ENCODE measurements at places on chromosomes 4 and X.

DNA sequence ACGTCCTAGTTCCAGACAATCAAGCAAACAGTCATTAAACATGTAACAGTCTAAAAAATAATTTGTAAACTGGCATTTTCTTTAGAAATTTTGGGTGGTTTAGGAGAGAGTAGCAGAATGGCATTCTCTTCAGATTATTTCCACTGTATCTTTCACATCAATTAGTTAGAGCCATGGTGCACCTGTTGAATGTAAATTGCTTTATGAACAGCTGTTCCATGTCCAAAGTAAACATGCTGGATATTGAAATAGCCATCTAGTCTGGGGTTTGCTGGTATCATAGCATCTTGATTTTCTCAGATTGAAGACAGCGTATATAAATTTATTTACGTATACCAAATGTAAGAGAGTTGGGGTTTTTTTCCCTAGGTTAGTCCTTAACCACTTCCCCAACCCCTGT is 143.6 kb downstream of the RCHY1 start:
- no peak for DNase-seq

GRCh38 chrX:112678831-112679230 is 907 bp downstream of the LHFPL1 start:
- DNase-seq, result no peak

- DNase-seq, result no peak
Observed at GRCh38 chr4:145177906-145178538, 2.4 kb downstream of the OTUD4 start.

- DNase-seq, result no peak
Observed at GRCh38 chr4:96473246-96473645, 633.4 kb downstream of the PDHA2 start.

DNA sequence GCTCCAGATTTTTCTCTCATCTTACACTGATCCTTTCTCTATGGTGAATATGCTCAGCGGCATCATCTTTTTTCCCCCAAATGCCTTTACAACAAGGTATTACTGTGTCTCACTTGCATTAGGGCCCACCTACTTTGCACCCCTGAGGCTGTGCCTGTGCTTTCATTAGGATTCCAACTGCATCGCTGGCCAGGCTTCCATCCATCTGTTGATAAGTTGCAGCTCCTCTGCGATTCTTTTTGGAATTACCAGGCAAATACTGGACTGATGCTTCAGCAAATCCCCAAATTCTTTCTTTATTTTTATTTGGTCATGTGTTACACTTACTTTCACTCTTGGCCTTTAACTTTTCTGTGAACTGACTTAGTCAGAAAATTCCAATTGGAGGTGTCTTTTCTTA is 77.3 kb downstream of the AFF2 start:
- no peak for DNase-seq

DNA sequence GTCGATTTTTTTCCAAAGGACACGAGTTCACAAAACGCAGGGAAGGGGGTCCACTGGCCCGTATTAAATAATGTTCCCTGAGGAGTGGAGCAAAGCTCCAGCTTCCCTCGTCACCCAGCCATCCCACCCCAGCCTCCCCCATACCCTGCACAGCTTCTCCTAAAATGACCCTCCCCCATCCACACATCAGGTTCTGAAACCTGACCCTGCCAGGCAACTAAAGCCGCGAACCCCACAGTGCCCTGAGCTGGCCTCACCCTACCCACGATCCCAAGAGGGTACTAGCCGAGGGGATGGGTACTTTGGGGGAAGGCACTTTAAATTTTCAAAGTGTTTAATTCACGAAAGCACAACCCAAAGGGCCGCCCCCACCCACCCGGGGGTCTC is 634 bp downstream of the APOO start:
- DNase-seq, result no peak

DNA sequence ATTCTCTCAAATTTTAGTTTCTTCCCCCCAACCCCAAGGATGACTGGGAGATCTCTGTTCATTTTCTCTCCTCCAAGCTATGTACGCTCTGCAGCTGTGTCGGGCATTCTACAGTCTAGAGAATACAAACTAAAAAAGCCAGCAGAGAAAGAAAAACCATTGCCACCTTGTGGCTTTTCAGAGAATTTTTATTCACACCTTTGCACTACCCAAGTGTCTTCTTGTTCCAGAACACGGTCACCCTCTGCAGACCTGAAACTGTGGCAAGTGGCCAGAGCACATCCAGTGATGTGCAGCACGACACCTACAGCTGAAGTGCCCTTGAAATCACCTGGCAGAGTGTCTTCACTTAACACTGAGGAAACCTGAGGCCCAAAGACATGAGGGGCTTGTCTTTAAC is 68.6 kb downstream of the CHST7 start:
- DNase-seq, result no peak

DNA sequence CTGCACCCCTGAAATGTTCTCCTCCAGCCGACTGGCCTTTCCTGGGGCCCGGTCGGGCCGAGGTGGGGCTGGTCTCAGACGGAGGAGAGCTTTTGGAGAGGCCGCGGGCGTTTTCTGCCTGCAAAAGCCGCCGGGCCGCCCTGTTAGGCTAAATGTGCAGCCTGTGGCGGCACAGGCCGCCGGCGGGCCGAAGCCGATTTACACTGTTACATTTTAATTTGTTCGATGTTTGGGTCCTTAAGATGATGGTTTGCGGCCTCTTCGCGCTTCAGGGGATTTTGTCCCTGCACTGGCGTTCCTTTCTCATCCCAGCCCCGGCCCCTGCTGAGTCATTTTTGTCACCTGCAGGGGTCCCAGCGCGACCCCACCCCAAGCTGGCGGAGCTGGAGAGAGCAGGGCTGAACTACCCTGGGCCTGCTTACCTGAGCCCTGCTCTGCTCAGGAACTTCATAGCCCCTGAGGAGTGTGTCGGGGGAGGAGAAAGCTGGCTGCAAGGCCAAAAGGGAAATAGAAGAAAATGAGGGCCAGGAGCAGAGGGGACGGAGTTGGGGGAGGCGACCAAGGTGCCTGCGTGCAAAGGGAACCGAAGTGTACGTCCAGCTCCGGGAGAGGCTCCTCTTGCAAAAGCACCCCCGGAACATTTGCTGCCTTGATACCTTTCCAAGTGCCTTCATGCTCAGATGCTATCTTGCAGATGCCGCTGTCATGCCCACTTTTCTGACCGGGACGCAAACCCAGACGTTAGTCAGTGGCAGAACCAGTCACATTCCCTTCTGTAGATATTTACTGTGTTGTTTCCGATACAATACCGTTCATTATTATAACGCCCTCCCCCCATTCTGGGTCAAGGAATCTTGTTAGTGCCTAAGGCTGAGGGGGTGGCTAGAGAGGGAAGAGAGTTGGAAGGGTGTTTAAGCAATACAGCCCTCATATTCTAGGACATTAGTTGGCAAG is 977 bp upstream of the RBBP7 start:
- no peak for DNase-seq

DNA sequence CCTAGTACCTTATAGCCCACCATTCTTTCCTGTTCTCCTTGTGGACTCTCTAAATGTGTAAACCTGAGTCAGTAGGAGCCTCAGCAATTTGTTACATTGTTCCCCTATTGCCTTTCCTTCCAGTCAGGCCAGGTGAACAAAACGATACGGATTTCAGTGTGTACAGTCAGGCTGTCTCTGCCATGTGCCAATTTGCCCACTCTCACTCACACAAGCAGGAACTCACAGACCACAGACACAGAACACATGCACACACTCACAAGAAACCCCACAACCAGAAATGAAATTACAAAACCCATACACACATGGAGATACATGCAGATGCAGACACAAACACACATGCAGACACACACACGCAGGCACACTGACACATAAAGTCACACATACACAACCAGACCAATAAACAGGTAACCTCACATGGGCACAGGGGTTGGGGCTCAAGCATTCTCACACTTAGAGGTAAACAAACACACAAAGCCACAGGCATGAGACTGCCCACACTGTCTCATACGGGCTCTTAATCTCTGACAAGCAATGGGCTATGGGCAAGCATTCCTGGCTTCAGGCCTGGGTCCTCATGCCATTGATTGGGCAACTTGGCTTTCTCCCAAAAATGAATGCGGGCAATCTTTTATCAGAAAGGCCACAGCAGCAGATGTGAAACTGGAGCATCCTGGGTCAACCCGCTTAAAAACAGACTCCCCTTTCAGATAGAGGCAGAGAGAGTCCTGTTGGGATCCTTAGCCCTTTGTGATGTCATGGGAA is 68.7 kb downstream of the NBDY start:
- DNase-seq, result no peak

GRCh38 chrX:9130031-9130430 is 96.1 kb upstream of the FAM9B start:
- no peak for DNase-seq

GRCh38 chr4:12924728-12925320 is 559.3 kb downstream of the RAB28 start:
- DNase-seq, result no peak

DNA sequence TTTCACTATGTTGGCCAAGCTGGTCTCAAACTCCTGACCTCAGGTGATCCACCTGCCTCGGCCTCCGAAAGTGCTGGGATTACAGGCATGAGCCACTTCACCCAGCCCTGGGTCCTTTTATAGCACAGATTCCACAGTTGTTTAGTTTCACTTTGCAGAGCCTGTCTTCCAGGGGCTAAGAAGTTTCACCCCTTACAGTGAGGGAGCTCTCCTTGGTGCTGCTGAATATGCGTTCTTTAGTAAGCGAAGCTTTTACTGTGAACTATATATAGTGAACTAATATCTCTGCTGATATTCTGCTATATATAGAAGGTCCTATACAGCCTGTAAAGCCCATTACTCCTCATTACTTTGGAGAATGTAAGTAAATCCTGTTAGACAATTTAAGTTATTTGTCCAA is 4.2 kb downstream of the TCEAL6 start:
- no peak for DNase-seq

- DNase-seq, result no peak
Observed at GRCh38 chr4:77336411-77337142, 179.6 kb downstream of the CCNG2 start.

- DNase-seq, result no peak
Observed at GRCh38 chr4:11470438-11471045, 41.8 kb upstream of the HS3ST1 start.

DNA sequence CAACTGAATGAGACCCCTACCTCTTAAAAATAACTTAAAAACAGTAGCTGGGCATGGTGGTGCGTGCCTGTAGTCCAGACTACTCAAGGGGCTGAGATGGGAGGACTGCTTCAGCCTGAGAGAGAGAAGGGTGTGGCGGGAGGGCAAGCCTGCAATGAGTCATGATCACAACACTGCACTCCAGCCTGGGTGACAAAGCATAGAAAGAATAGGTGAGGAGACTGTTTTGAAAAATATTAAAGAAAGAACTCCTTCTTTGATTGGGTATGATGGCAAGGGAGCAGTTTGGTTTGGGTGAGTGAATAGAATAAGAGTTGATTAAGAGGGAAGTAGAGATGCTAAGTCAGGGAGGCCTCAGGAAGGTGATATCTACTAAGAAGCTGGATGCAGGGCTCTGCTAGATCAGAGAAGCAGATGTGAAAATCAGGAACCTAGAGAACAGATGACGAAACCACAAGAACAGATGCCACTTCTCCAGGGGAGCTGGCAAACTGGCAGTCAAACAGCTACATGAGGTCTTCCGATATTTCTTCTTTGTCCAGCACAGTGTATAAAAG is 318.6 kb downstream of the OPHN1 start:
- DNase-seq, result no peak

DNA sequence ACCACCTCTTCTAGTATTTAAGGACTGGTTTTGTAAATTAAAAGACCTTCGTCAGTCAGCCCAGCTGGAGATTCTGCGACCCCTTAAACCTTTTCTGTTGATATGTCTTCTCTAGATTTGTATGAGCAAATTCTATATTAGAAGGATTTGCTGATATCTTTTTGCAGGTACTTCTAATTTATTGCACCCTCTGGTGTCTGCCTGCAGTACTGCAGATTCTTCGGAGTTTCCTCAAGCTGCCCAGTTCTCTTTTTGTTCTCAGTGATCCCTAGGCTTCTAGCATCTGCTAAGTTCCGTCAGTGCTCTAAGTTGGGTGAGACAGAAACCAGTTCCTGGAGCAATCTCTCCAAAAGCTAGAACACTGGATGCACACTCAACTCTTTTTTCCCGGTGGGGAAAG is 545.2 kb downstream of the C4orf33 start:
- DNase-seq, result no peak

GRCh38 chr4:188372058-188372457 is 232.8 kb downstream of the TRIML1 start:
- no peak for DNase-seq

DNA sequence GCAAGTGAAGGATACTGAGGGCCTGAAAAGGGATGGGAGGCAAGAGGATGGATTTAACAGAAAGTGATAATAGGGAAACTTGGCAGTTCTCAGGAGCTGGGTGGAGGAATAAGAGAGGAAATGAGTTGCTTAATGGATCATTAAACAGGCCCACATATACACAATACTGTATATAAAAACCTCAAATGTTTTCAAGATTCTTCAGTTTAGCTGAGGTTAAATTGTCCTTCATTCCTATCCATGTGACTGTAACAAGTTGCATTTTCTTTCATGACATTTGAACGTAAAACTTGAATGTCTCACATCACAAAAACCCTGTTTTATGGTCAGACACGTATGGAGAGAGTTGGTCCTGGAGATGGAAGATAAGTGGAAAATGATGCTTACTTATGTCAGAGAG is 76.5 kb upstream of the PLAC8 start:
- no peak for DNase-seq

- no peak for DNase-seq
Observed at GRCh38 chr4:184362396-184362795, 112.0 kb downstream of the IRF2 start.

DNA sequence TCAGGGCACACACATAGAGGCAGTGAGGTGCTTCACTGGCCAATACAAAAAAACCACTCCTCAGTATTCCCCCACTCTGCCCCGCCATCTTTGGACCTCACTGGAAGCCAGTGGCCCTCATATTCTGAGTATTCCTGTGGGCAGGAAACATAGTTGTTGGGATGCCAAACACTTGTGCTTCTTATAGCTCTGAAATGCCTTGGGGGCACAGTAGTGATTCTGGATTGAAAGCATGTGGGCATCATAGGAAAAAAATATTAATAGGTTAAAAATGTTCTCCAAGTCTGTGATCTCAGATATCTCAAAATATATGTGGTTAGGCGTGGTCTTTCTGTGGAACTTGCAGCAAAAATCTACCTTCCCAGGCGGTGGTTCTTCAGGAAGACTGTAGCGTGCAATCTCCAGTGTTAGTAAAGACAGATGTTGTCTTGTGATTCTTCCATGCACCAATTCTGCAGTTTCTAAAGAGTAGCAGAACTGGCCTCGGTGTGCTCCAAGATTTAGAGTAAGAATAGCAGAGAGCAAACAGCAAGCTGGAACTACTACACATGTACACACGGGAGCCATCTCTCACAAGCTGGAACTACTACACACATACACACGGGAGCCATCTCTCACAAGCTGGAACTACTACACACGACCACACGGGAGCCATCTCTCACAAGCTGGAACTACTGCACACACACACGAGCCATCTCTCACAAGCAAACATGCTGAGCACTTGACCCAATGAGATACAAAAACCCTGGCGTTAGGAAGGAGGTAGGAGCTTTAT is 8.0 kb upstream of the TENM3 start:
- no peak for DNase-seq
